ENCODE measurements at places on chromosomes 3 and 15.
A peak's percentile ranks its signal among the peaks of the same experiment; 100 is the strongest.

DNA sequence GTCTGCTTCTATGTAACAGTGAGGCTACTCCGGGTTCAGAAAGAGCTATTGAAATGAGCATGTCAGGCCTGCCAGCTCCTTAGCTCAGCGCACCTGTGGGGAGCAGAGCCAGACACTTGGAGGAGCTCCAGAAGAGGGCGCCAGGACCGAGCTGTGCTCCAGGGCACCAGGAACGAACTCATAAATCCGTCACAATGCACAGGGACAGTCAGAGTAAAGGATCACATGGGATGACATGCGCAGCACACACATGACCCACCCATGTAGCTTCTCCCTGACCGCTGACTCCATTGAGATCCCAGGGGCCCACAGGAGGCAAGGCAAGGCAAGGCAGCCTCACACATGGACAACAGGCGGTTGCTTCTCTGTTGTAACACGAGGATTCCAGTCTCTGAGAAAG is 26.0 kb upstream of the GNB5 start:
- no peak for DNase-seq

DNA sequence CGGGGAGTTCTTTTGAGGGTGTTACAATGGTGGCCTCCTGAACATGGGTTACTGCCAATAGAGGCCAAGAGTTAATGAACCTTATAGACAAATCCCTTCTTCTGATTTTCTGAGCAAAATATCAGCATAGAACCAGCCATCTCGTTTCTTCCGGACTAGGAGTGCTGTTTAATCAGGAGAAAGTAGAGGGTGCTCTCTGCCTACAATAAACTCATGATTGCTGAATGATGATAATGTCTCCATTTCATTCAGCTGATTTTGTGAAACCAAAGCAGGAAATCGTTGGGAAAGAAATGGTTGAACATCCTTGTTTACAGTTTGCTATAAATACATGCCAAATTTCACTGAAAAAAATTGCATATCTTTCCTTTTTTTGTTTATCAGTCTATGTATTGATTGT is 142.8 kb upstream of the PLSCR5 start:
- no peak for DNase-seq

DNA sequence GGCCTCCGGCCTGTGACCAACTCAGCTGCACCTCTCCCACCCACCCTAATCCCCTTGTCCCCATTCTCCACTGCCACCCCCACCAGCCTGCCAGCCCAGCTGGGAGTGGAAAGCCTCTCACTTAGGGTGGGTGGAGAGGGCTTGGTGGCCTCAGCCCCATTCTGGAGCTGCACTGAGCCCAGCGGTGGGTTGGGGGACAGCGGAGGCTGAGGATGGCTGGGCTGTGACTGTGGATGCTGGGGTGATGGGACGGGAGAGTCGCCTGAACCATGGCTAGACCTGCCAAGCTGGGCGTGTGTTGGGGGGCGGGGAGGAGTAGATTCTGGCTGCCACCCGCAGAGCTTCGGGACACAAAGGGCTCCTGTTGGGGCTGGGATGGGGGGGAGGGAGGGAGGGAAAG is 1.8 kb downstream of the CLCN2 start:
- DNase-seq, result no peak

DNA sequence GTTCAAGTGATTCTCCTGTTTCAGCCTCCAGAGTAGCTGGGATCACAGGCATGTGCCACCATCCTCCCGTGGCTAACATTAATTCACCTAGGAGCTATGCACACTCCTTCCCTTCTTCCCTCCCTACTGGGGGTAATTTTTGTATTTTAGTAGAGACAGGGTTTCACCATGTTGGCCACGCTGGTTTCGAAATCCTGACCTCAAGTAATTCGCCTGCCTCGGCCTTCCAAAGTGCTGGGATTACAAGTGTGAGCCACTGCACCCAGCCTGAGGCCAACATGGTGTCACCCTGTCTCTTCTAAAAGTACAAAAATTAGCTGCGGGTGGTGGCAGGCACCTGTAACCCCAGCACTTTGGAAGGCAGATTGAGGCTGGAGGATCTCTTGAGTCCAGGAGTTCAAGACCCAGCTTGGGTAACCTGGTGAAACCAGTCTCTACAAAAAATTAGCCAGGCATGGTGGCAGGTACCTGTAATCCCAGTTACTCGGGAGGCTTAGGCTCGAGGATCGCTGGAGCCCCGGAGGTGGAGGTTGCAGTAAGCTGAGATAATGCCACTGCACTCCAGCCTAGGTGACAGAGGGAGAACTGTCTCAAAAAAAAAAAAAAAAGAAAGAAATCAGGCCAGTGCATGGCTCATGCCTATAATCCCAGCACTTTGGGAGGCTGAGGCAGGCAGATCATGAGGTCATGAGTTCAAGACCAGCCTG is 6.1 kb downstream of the RNU5B-1 start:
- peak; percentile 18 for DNase-seq

DNA sequence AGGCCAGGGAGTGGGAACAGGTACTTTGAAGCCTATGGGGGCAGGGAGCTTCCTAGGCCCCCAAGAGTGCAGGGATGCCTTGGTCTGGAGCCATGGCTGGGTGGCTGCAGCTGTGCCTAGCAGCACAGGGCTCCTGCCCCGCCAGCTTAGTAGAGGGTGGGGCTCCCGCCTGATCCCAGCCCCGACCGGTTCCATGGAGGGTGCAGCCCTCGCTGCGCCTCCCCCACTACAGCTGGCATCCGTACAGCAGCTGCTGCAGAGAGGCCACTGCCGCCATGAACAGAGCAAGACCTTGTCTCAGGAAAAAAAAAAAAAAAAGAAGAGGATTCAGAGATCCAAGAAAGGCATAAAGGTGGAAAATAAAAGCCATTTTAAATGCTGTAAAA is 277.2 kb downstream of the UBE2E2 start:
- no peak for DNase-seq

DNA sequence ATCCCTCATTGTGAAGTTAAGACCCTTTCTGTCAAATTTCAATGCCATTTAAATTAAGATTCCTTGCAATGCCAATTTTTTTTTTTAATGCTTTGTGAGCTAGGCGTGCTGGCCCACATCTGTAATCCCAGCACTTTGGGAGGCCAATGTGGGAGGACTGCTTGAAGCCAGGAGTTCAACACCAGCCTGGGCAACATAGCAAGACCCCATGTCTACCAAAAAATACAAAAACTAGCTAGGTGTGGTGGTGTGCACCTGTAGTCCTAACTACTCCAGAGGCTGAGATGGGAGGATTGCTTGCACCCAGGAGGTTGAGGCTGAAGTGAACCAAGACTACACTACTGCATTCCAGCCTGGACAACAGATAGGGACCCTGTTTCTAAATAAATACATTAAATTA is 5.6 kb upstream of the SH3BP5 start:
- no peak for DNase-seq

DNA sequence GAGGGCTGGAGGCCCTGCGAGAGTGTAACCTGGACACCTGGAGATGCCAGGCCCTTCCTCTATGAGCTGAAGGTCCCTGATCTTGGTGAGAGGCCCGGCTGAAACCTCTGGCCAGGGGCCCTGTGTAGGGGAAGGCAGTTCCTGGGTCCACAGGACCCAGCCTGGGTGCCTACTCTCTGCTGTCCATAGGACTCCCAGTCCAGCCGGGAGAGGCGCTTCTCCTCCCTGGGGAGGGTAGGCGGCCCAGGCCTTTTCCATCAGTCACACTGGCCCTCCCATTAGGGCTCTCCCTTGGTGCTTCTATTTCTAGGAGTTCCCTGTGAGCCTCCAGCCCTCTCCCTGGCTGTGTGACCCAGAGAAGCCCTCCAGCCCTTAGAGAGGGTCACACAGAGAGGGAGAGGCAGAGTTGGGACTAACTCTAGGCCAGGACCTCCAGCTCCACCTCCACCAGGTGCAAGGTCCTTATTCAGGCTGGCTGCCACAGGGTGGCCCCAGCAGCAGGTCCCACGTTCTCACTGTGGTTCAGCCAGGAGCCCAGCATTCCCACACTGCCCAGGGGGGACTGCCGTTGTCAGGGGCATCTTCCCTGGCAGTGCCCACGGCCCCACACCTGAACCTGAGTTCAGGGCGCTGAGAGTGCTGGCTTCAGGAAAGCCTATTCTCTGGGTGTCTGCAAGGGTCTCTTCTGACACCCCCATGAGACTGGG is 146.8 kb downstream of the SMAD6 start:
- no peak for DNase-seq

DNA sequence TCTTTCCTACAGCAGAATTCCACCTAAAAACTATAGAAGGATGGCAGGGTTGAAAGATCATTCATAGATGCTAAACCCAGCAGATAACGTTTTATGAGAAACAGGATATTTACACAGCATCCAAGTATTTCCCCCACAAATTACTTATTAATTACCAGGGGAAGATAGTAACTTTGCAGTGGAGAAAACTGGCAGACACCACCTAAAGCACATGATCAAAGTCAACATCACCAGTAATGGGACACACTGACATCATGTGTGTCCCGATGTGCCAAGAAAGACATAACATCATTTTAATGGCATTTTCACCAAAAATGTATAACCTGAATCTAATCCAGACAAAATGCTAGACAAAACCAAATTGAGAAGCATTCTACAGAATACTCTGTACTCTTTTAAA is 220.4 kb upstream of the THBS1 start:
- no peak for DNase-seq

DNA sequence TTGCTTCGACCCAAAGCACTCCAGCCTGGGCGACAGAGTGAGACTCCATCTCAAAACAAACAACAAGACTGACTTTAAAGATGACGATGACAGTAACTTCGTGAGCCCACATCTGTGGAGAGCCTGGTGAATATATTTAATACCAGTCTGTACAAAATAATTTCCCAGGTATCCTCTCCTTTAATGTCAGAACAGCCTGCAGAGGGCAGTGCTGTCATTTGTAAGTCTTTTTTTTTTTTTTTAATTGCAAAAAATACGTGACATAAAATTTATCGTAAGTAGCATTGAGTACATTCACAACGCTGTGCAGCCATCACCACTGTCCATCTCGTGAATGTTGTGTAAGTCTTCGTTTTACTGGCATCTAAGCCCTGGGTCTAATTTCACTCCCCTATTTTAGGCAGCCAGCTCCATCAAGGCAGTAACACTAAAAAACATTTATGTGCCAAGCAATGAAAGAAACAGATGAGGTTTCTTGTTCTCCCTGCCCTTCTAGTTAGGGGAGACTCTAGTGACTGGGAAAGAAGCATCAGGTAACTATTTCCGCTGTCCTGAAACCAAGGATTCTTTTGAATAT is 1.4 kb downstream of the HTD2 start:
- DNase-seq, result peak; percentile 44

- DNase-seq, result no peak
Measured at GRCh38 chr3:142086581-142087090, 62.7 kb downstream of the TFDP2 start.

GRCh38 chr3:54756330-54756731 is 171.5 kb downstream of the LRTM1 start:
- DNase-seq, result no peak

DNA sequence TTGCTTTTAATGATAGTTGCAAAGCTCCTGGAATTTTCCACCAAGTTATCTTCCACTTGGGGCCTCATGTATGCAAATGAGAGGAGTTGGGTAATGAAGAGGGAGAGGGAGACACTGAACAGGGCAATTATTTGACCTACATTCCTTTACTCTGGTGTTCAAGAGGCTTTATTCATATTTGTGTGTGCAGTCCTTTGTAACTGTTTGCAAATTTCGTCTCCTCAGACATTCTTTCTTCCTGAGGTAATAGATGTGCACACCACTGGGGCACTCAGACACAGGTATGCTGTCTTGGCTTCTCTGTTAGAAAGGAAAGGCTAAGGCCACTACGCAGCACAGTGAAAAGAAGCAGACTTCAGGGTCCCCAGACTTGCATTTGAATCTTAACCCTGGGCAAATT is 189.7 kb upstream of the IL12A start:
- DNase-seq, result no peak

DNA sequence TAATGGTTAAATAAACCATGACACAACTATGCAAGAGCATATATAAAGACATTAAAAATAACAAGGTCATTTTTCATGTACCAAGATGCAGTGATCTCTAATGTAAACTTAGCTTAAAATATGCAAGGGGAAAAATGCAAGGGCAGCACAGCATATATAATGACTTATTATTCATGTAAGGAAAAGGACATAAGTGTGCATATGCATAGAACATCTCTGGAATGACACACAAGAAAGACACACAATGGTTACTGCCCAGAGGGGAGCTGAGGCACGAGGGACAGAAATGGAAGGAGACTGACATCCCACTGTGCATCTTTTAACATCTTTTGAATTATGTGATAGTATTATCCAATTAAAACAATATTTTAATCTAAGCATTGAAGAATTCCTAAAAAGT is 79.0 kb downstream of the FHIT start:
- DNase-seq, result no peak

DNA sequence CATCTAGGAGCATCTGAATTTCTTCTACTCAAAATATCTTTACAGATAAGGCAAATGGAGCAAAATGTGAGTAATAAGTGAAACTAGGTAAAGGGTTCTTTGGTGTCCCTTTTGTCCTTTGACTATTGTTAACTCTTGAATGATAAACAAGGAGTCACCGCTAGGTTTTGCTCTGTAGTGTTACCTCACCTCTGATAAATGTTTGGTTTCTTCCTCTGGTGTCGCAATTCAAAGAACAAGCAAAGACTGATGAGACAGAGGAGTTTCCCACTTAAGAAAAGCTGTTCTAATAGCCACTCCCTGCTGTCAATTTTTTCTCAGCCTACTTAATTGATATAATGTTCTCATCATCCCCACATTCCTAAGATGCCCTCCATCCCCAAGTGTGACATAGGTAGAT is 925.9 kb downstream of the IGSF11 start:
- DNase-seq, result no peak

DNA sequence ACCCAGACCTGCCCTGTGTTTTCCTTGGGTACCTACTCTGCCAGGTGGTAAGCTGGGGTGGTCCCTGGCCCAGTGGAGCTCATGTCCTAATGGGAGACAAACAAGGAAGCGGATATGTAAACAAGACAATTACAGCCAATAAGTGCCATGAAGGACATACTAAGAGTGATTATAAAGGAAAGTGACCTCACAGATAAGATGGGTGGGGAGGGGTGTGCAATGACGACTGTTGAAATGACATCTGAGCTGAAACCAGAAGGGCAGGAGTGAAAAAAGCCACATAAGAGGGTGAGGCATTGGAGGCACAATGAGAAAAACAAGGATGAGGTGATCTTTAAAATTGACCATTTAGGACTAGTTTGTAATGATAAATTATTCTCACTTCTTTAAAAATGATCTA is 336.2 kb upstream of the IL12A start:
- DNase-seq, result no peak

GRCh38 chr3:190495796-190496195 is 18.1 kb upstream of the IL1RAP start:
- DNase-seq, result peak; percentile 47

DNA sequence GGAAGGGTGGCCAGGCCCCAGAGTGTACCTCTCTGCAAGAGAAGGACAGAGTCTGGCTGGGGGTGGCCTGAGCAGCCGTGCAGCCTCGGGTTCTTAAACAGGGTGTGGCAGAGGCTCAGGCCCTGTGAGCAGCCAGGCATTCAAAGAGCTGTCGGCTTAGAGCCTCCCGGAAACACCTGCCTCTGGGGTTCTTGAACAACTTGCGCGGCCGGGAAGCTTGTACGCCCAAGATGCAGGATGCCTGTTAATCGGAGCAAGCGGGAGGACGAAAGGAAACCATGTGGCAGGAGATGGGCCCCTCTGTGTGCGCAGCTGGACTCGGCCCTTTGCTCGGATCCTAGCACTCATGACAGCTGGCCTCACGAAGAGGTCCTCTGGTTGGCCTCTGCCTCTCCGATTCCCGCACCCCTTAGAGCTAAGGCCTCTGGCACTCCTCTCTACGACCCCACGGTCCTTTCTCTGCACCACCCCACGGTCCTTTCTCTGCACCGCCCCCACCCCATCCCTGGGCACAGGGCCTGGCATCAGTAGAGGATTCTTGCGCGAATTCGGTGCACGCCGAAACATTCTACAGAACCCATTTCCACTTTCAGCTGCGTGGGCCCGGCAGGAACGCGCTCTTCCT is 23.9 kb upstream of the TXNRD3 start:
- DNase-seq, result no peak

GRCh38 chr15:48936666-48937065 is 27.1 kb downstream of the SHC4 start:
- DNase-seq, result no peak

All from CD14-positive monocyte (primary cell).